ENCODE measurements at places on chromosomes 2 and 18. TPM values are rescaled to one million over a fixed set of nuclear protein-coding genes. Genes with fewer than 3 reads are reported as not detected.

DNA sequence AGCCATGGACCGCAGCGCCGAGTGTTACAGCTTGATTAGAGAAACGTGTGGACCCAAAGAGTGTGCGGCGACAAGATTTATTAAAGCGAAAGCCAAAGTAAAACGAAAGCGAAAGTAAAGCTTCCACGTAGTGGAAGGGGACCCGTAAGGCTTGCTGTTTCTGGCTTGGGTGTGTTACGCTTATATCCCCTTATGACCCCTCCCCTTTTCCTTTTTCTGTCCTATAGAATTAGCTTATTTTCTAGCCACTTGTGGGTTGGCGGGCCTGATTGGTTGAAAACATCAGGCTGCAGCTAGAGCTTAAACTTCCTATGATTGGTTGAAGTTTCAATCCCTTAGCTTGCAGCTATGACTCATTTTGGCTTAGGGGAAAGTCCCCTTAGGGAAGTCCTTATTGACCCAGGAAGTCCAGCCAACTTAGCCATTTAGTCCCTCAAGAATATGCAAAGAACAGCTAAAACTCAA, 969.7 kb downstream of the DCDC2C start:
- no peak for DNase-seq

DNA sequence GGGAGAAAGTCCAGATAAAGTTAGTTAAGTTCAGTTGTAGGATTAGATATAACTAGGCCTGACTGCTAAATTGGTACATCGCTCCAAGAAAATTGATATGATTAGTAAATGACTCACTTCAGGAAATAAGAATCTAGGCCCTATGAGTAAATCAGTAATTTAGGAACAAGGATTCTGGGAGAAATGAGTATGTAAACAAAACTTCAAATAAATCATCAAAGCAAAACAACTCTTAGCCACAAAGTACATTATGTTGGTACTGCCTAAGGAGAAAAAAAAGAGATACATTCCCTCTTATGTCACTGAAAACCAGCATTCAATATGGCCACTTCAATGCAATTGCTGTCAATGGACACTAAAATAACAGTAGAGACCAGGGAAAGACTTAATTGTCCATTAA, 529.1 kb downstream of the ZNF804A start:
- DNase-seq = no peak

DNA sequence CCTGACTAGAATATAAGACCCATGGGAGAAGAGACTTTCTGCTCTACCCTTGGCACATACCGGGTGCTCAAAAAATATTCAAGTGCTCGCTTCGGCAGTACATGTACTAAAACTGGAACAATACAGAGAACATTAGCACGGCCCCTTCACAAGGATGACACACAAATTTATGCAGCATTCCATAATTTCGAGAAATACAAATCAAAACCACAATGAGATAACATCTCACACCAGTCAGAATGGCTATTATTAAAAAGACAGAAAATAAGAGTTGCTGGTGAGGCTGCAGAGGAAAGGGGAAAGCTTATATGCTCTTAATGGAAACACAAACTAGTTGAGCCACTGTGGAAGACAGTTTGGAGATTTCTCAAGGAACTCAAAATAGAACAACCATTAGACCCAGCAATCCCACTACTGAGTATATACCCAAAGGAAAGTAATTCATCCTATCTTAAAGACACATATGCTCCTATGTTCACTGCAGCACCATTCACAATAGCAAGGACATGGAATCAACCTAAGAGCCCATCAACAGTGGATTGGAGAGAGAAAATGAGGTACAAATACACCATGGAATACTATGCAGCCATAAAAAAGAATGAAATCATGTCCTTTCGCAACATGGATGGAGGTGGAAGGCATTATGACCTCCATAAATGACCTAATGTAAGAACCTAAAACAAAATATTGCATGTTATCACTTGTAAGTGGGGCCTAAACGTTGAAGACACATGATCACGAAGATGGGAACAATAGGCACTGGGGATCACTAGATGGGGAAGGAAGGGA, 71.6 kb upstream of the CYP1B1 start:
- DNase-seq = no peak

GRCh38 chr2:237269138-237269875, 144.7 kb downstream of the COL6A3 start:
- no peak for DNase-seq

- no peak for DNase-seq
Measured at GRCh38 chr18:21741312-21741561, 645 bp downstream of the MIB1 start.

The SGPP2 gene
- total RNA-seq = 2.3 TPM

All from tongue (tissue), 3 donors.